GM04503 (cell line): ENCODE measurements at places on chromosomes 2 and 18.

DNA sequence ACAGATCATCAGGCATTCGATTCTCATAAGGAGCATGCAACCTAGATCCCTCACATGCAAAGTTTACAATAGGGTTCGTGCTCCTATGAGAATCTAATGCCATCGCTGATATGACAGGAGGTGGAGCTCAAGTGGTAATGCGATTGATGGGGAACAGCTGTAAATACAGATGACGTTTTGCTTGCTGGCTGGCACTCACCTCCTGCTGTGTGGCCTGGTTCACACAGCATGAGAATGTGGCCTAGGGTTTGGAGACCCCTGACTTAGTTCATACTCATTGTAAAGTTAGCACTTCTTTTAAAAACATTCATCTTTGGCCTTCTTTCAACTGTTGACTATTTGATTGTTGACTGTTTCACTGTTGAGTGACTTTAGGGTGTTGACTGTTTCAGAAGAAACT is 8.7 kb upstream of the CHMP1B start:
- DNase-seq: no peak

DNA sequence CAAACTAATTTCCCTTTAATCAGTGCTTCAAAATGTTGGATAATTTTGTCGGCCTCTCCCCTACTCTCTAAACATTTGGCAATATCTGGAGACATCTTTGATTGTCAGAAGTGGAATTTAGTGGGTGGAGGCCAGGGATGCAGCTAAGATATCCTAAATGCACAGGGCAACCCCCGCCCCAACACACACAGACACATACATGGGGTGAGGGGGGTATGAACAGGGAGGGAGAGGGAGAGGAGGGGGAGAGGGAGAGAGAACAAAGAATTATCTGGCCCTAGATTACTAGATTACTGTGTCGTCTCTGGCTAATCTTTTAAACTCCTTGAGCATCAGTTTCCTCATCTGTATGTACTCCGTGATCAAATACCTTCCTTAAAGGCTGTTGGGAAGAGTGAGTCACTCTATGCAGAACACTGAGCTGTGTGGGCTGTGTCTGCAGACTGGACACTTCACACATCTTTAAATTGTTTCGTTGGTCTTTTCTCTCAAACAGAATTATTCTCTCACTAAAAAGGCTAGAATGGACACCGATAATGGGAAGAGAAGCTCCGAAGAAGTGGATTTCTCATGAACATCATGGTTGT is 2.9 kb downstream of the RNF149 start:
- DNase-seq: no peak

GRCh38 chr2:188272121-188272520 is 19.6 kb upstream of the GULP1 start:
- no peak for DNase-seq

DNA sequence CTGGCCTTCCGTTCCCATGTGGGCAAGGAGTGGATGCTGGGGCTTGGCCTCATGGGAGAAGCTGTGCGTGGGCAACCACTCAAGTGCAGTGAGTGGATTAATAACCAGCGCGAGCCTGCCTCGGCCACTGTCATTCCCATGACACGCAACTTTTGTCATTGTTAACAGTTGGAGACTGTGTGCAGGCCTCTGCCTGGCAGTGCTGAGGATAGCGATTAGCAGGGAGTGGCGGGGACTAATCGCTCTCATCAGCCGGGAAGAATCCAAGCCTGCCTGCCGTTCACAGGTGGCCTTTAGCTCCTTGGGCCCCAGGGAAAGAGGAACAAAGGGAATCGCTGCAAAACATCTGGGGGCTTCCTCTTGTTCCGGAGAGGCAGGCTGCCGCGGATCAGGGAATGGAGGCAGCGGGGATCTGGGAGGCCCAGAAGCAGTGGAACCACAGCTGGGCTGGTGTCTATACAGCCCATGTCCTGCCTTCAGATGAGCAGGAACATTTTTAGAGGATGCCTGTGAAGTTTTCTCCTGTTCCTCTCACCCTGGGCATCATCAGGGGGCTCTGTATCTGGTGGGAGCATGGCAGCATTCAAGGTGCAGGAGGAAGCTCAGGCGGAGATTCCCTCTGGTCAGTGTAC is 53.8 kb downstream of the CTIF start:
- no peak for DNase-seq

- no peak for DNase-seq
Observed at GRCh38 chr2:234437642-234438304, 59.1 kb downstream of the ARL4C start.

DNA sequence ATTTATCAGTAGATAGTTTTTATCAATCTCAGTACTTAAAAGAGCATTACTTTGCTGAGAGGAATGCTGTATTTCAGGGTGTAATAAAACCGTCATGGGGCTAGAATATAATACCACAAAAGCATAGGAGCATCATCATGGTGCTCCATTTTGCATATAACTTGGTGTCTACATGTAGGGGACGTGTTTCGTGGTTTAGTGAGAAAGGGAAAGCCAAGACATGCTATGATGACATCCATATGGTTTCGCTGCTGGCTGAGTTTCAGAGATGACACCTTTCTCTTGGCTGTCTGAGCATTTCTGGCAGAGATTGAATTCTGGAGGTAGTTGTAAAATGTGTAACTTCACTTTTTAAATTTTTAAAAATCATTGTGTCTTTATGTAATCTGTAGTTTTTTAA is 32.4 kb downstream of the WDR43 start:
- DNase-seq: no peak
